Stimulated activated CD8-positive, alpha-beta memory T cell treated with anti-CD3 and anti-CD28 coated beads, Interleukin-2, amount 100 ng/mL, for 1 hour (primary cell): ENCODE measurements at places on chromosomes 7 and 10.

GRCh38 chr7:24755541-24756407 is 1.5 kb downstream of the GSDME start:
- no peak for DNase-seq

DNA sequence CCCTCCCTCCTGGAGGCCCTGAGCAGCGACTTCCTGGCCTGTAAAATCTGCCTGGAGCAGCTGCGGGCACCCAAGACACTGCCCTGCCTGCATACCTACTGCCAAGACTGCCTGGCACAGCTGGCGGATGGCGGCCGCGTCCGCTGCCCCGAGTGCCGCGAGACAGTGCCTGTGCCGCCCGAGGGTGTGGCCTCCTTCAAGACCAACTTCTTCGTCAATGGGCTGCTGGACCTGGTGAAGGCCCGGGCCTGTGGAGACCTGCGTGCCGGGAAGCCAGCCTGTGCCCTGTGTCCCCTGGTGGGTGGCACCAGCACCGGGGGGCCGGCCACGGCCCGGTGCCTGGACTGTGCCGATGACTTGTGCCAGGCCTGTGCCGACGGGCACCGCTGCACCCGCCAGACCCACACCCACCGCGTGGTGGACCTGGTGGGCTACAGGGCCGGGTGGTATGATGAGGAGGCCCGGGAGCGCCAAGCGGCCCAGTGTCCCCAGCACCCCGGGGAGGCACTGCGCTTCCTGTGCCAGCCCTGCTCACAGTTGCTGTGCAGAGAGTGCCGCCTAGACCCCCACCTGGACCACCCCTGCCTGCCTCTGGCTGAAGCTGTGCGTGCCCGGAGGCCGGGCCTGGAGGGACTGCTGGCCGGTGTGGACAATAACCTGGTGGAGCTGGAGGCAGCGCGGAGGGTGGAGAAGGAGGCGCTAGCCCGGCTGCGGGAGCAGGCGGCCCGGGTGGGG is 2.2 kb downstream of the TRIM56 start:
- DNase-seq, result no peak

GRCh38 chr7:17646253-17646956 is 293.9 kb downstream of the SNX13 start:
- DNase-seq, result no peak

GRCh38 chr10:30436191-30436611 is 2.2 kb downstream of the MAP3K8 start:
- DNase-seq, result no peak

- no peak for DNase-seq
These were observed 446.0 kb downstream of the SUGCT start for GRCh38 chr7:40580776-40581175.
